Vagina (tissue), 2 donors: ENCODE measurements at places on chromosomes 7 and 10. TPM values are rescaled to one million over a fixed set of nuclear protein-coding genes. Genes with fewer than 3 reads are reported as not detected.

- no peak for DNase-seq
- no peaks in the 10 kb centered on the region for H3K36me3 ChIP-seq
- H3K4me1 ChIP-seq = peaks cover 27% of the 10 kb centered on the region
- no peaks in the 10 kb centered on the region for H3K27me3 ChIP-seq
Observed at GRCh38 chr10:79018521-79019011, 50.2 kb upstream of the ZMIZ1 start.

GRCh38 chr7:129958643-129959470 is 6.1 kb upstream of the UBE2H start:
- peaks cover 8% of the 10 kb centered on the region for H3K4me1 ChIP-seq
- no peaks in the 10 kb centered on the region for H3K36me3 ChIP-seq
- DNase-seq = no peak
- peak overlapping the region; percentile 33 for H3K27ac ChIP-seq
- no peak overlapping the region for H3K4me3 ChIP-seq

GRCh38 chr7:105920766-105921165 is 42.3 kb upstream of the CDHR3 start:
- H3K27ac ChIP-seq = no peak overlapping the region
- H3K4me3 ChIP-seq = no peak overlapping the region
- H3K4me1 ChIP-seq = no peaks in the 10 kb centered on the region

DNA sequence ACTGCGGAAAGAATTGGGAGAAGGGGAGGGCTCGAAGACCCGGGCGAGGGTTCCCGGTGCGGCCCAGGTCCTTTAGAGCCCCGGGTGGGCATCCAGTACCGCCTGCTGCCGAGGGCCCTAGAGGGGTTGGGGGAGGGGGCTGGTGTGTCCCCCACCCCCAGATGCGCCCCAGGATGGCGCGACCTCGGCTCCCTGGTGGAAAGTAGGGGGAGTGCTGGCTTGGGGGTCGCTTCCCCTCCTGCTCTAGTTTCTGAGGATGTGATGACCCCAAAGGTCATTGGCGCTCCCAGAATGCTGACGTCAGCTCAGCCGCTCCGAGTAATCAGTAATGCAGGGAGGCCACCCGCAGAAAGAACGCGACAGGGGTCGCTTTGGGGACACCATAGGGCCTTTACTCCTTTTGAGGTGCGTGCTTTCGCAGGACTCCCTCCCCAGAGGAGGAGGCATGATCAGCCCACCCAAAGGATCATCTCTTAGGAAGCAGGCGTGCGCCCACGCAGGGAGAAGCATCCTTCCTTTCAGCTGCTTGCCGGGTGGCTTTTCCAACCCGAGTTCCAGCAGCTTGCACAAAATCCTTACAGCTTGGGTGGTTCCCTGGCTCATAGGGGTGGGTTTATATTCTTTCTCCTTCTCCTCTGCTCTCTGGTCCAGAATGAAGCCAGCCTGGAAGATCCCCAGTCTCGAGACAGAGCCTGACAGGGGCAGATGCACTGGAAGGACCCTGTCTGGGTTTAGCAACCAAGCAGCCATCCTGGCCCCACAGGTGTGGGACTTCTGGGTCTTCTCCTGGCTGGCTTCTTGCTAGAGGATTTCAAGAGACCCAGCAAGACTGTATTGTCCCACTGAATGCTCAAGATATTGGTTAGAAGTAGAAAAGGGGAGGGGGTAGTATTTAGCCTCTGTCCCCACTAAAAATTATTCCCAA is 1.3 kb upstream of the PRKAG2 start:
- DNase-seq = no peak
- peak overlapping the region; percentile 95 for H3K27ac ChIP-seq
- H3K4me3 ChIP-seq = peak overlapping the region; percentile 99

DNA sequence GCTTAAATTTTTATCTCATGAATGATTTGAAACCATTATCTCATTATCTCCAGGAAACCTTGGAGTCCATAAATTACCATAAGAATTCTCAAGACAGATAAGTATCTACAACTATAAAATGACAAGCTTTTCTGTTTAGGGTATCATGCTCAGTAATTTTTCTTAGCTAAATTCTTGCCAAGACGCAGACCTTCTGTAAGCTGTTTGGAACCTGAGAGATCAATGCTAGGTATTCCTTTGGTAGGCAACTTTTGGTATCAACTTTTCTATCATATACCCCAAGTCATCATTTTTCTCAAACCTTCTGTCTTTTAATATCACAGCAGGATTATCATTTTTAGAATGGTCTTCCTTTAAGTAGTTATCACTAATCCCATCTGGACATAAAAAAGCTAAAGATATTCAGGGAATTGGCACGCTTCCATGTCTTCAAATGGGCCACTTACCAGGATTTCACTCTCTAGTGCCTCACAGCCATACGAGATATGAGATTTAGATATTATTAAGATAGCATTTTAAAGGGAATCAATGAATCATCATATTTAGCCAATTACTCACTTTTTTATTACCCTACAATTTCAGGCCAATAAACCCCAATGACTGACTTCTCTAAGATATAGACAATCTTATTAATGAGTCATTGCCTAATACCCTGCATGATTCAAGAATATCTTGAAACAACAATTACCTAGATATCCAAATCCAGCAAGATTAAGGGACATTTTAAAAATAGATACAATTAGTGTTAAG is 544.1 kb downstream of the HTR7 start:
- H3K4me1 ChIP-seq = peaks cover 7% of the 10 kb centered on the region
- no peak overlapping the region for H3K4me3 ChIP-seq
- no peak for DNase-seq
- H3K36me3 ChIP-seq = no peaks in the 10 kb centered on the region
- no peaks in the 10 kb centered on the region for H3K27me3 ChIP-seq

OR2A42 gene
- not detected for total RNA-seq

TCERG1L gene
- not detected for total RNA-seq

DNA sequence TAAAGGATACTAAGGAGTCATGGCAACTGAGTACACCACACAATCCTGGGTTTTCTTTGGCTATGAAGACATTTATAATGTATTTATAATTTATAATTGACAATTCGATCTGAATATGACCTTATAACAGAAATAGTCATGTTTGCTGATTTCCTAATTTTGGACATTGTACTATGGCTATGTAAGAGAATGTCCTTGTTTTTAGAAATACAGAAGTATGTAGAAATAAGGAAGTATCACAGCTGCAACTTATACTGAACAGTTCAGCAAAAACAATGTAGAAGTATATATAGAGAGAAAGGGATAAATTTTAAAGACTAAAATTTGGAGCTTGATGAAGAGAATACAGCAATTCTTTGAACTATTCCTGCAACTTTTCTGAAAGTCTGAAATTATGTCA is 32.6 kb downstream of the PRLHR start:
- H3K27ac ChIP-seq = no peak overlapping the region
- H3K4me1 ChIP-seq = no peaks in the 10 kb centered on the region
- DNase-seq = no peak
- H3K4me3 ChIP-seq = no peak overlapping the region

PDE1C gene
- 19.2 TPM for total RNA-seq

DYDC1 gene
- total RNA-seq = not detected

DNA sequence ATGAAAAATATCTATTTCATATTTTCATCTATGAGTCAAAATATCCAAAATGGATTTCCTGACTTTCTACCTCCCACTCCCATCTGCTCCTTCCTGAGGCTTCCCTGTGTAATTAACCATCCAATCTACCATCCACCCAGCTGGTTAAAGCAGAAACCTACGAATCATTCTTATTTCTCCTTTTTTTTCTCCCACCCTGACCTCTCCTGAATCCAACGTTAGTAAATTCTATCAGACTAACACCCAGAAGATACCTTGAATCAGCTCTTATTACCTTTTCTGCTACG is 3.7 kb upstream of the LIPF start:
- no peaks in the 10 kb centered on the region for H3K36me3 ChIP-seq
- no peak overlapping the region for H3K4me3 ChIP-seq
- H3K27me3 ChIP-seq = no peaks in the 10 kb centered on the region

HSPA14 gene
- 8.3 TPM for total RNA-seq

CRPPA gene
- 1.2 TPM for total RNA-seq

GRCh38 chr10:110208614-110209453 is 1.4 kb downstream of the MXI1 start:
- no peak for DNase-seq
- H3K27me3 ChIP-seq = no peaks in the 10 kb centered on the region
- no peaks in the 10 kb centered on the region for H3K36me3 ChIP-seq
- peaks cover 20% of the 10 kb centered on the region for H3K4me1 ChIP-seq
- peak overlapping the region; percentile 98 for H3K27ac ChIP-seq
- peak overlapping the region; percentile 83 for H3K4me3 ChIP-seq

UBTD1 gene
- total RNA-seq = 18.4 TPM

GRCh38 chr10:73992899-73993788 is 4.8 kb upstream of the VCL start:
- no peaks in the 10 kb centered on the region for H3K36me3 ChIP-seq
- DNase-seq = peak; percentile 32
- H3K27ac ChIP-seq = no peak overlapping the region
- no peak overlapping the region for H3K4me3 ChIP-seq

GIMAP2 gene
- total RNA-seq = 9.6 TPM

HSPA12A gene
- 28.7 TPM for total RNA-seq

GRCh38 chr10:24449321-24449740 is 240.4 kb downstream of the KIAA1217 start:
- H3K36me3 ChIP-seq = no peaks in the 10 kb centered on the region
- DNase-seq = no peak
- peaks cover 13% of the 10 kb centered on the region for H3K4me1 ChIP-seq
- H3K27ac ChIP-seq = peak overlapping the region; percentile 47
- no peaks in the 10 kb centered on the region for H3K27me3 ChIP-seq

DNA sequence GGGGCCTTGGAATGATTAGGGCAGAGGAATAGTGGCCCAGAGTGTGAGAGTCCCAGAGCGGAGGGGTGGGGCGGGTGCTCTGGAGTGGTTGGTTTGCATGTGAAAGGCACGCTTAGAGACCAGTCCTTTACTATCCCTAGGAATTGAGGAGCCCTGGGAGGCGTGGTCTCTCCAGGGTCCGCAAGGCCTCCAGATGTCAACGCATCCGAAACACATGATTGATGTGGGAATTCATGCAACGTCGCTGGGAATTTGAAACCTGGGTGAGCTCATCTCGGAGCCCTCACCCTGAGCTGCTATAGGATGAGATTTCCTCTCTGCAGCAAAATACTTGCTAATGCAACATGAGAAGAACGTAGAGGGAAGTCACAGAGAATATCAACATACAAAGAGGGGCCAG is 51.2 kb downstream of the NPTX2 start:
- no peak overlapping the region for H3K27ac ChIP-seq
- H3K27me3 ChIP-seq = no peaks in the 10 kb centered on the region
- H3K4me3 ChIP-seq = no peak overlapping the region
- no peak for DNase-seq

DNA sequence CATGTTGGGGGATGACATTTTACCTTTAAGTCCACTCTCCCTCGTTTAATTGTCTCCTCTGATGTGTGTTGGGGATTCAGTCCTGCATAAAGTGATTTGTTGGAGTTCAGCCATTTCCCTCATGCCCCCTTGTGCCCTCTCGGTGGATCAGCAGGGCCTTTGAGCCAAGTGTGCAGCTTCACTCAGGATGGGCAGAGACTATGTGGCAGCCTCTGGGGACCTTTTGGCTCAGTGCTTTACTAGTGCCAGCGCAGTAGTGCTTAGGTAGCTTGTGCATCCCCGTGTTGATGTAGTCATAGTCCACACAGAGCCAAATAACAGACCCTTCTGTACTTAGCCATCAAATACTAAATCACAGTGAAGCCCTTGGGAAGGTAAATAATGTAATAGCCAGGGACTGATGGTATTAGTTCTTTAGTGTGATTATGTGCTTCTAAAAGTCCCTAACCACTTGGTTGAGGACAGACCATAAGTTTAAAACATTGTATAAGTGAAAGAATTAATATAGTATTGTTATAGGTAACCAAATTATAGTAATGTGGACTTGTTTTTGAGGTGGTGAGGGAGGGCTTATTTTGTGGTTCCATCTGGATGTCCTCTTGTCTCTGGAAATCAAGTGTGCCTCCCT is 11.4 kb downstream of the BUB3 start:
- no peak overlapping the region for H3K4me3 ChIP-seq
- no peaks in the 10 kb centered on the region for H3K27me3 ChIP-seq
- no peaks in the 10 kb centered on the region for H3K4me1 ChIP-seq
- no peak for DNase-seq
- H3K36me3 ChIP-seq = no peaks in the 10 kb centered on the region

DNA sequence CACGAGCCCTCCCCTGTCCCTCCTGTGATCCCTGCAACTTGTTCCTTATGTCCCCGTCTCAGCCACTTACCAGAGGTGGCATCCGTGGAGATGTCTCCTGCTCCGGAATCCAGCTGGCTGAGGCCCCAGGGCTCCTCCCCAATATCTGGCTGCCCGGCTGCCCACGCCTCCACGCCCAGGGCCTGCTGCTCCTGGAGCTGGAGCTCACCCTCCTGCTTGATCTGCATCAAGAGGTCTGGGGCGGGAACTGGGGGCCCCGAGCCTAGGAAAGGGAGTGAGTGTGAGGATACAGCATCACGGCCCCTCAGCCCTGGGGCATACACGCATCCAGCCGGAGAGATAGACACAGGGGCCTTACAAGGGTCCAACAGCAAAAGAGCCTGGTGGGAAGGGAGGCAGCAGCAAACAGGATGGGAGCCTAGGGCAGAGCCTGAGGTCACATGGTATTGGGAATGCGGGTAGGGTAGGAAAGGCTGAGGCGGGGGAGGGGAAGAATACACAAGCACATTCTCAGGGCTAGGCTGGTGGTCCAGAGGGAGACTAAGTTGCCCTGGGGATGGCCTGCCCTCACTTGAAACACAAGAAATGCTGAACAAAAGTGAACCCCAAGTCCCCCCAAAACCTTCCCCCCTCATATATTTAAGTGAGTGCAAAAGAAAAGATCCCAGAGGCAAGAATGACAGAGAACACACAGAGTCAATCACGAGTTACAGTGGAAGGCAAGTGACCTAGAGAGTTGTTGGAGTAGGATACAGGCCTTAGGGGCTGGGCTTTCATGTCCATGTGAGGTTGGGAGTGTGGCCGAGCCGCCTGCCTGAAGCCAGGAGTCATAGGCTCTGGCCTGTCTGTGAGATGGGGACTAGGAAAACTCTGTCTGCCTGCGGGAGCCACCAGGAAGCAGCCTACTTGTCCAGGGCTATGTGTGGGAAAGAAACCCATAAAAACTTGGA is 16.9 kb upstream of the ZNF777 start:
- H3K27ac ChIP-seq = no peak overlapping the region
- H3K4me1 ChIP-seq = no peaks in the 10 kb centered on the region
- DNase-seq = no peak

- no peaks in the 10 kb centered on the region for H3K27me3 ChIP-seq
- DNase-seq = no peak
- no peak overlapping the region for H3K4me3 ChIP-seq
- H3K27ac ChIP-seq = no peak overlapping the region
- H3K4me1 ChIP-seq = no peaks in the 10 kb centered on the region
Observed at GRCh38 chr7:137838706-137839315, 8.0 kb downstream of the DGKI start.

GRCh38 chr10:105185161-105185560 is 544.1 kb downstream of the SORCS3 start:
- H3K4me1 ChIP-seq = no peaks in the 10 kb centered on the region
- no peak for DNase-seq
- H3K27me3 ChIP-seq = no peaks in the 10 kb centered on the region
- no peaks in the 10 kb centered on the region for H3K36me3 ChIP-seq
- H3K27ac ChIP-seq = no peak overlapping the region

PUS7 gene
- 16.9 TPM for total RNA-seq
